ENCODE measurements at places on chromosomes 11 and 22. TPM values are rescaled to one million over a fixed set of nuclear protein-coding genes. Genes with fewer than 3 reads are reported as not detected.
A peak's percentile ranks its signal among the peaks of the same experiment; 100 is the strongest.

DNA sequence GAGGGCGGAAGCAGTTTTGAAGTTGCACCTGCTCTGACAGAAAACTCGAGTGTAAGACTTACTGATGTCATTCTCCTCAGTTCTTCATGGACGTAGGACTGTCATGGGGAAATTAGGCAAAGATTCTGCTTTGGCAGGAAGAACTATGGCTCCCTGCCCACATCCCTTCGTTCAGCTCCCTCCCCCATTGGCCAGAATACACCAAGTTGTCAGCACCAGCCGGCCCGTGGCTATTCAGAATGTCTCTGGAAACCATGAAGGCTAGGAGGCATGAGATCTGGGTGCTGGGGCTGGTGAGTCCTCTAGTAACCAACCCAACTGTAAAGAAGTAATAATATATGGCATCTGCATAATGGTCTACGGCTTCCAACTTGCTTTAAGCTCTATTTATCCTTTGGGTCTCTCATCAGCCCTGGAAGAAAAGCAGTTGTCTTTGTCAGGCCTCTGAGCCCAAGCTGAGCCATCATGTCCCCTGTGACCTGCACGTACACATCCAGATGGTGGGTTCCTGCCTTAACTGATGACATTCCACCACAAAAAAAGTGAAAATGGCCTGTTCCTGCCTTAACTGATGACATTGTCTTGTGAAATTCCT is 74.1 kb downstream of the PIWIL4 start:
- peaks cover 33% of the 10 kb centered on the region for H3K36me3 ChIP-seq
- peaks cover 79% of the 10 kb centered on the region for H3K4me1 ChIP-seq
- peak overlapping the region; percentile 82 for H3K4me3 ChIP-seq
- DNase-seq, result no peak

GRCh38 chr11:42410251-42410955 is 901.4 kb upstream of the API5 start:
- H3K27ac ChIP-seq, result no peak overlapping the region
- no peak overlapping the region for H3K4me3 ChIP-seq
- H3K4me1 ChIP-seq, result peaks cover 27% of the 10 kb centered on the region
- H3K27me3 ChIP-seq, result no peaks in the 10 kb centered on the region

DNA sequence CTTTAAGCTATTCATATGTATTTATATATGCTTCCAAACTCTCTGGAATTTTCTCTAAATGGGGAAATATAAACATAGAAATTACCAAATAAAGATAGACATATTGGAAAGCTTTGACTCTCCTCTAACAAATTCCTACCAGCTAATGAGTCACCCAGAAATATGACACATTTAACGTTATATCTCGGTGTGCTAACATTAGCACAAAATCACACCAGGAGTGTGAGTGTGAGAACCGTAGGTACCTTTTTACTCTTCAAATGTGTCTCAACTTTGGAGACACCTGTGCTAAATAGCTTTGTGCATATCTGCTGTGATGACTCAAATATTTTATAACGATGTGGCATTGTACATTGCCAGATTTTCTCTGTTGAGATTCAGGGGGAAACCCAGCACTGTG is 714.4 kb downstream of the METTL15 start:
- no peak for DNase-seq
- H3K4me1 ChIP-seq, result peaks cover 6% of the 10 kb centered on the region
- 0 out of 2 replicates have a peak, but pooled peaks cover 2% of the 10 kb centered on the region for H3K36me3 ChIP-seq
- no peak overlapping the region for H3K27ac ChIP-seq

GRCh38 chr22:18064636-18065035 is 13.2 kb upstream of the PEX26 start:
- H3K4me1 ChIP-seq, result no peaks in the 10 kb centered on the region
- no peak for DNase-seq
- no peak overlapping the region for H3K27ac ChIP-seq
- peaks cover 3% of the 10 kb centered on the region for H3K27me3 ChIP-seq

Gene DENND5A
- total RNA-seq, result 69.3 TPM

Gene APOBEC3H
- 0.42 TPM for total RNA-seq

GRCh38 chr22:42747701-42748513 is 27.2 kb upstream of the A4GALT start:
- H3K4me1 ChIP-seq, result peaks cover 9% of the 10 kb centered on the region
- DNase-seq, result no peak
- H3K36me3 ChIP-seq, result no peaks in the 10 kb centered on the region
- no peak overlapping the region for H3K4me3 ChIP-seq
- H3K27me3 ChIP-seq, result no peaks in the 10 kb centered on the region
- H3K27ac ChIP-seq, result no peak overlapping the region

GRCh38 chr11:72606748-72607468 is 67.3 kb downstream of the PDE2A start:
- H3K4me3 ChIP-seq, result no peak overlapping the region
- no peaks in the 10 kb centered on the region for H3K4me1 ChIP-seq
- DNase-seq, result no peak
- no peaks in the 10 kb centered on the region for H3K36me3 ChIP-seq
- H3K27ac ChIP-seq, result no peak overlapping the region

GRCh38 chr11:67302571-67303131 is 679 bp upstream of the SSH3 start:
- H3K4me1 ChIP-seq, result peaks cover 11% of the 10 kb centered on the region
- peak overlapping the region; percentile 57 for H3K27ac ChIP-seq
- H3K27me3 ChIP-seq, result peaks cover 4% of the 10 kb centered on the region
- peak; percentile 67 for DNase-seq
- peaks cover 12% of the 10 kb centered on the region for H3K36me3 ChIP-seq
- H3K4me3 ChIP-seq, result peak overlapping the region; percentile 74

DNA sequence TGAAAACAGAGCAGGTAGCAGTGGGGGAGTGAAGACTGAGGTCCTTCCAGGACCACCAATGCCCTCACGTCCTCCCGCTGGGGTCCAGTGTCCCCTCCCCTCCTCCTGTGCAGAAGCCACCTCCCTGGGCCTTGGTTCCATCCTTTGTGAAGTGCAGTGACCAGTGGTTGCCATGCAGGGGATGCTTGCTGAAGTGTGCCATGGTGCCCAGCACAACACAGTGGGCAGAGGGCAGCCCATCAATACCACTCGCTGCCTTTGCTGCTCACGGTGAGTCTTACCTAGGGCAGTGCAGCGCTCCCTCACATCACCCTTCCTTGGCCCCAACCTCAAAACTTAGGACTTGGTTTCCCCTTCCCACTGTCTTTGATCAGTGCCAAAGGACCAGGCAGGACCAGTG is 12.9 kb downstream of the MYEOV start:
- DNase-seq, result no peak
- no peak overlapping the region for H3K4me3 ChIP-seq
- H3K27ac ChIP-seq, result no peak overlapping the region
- H3K36me3 ChIP-seq, result no peaks in the 10 kb centered on the region
- no peaks in the 10 kb centered on the region for H3K4me1 ChIP-seq
